HS-27A (cell line): ENCODE measurements at places on chromosomes 5 and 9.
A peak's percentile ranks its signal among the peaks of the same experiment; 100 is the strongest.

DNA sequence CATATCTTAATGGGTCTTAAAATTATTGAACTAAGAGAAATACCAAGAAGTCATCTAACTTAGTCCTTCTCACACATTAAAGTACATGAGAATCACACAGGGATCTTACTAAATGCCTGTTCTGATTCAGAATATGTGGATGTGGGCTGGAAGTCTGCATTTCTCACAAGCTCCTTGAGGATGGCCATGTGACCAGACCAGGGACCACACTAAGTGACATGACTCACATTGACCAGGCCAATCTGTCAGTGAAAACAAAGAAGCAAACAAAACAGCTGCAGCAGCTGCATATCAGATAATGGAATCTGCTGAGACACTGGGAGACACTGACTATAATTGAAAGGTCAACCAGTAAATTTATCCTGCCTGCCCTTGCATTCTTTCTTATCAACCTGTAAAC lies 110.5 kb downstream of the ADAMTS12 start:
- peak; percentile 55 for DNase-seq

GRCh38 chr9:3809724-3810123 lies 283.9 kb upstream of the RFX3 start:
- peak; percentile 17 for DNase-seq

DNA sequence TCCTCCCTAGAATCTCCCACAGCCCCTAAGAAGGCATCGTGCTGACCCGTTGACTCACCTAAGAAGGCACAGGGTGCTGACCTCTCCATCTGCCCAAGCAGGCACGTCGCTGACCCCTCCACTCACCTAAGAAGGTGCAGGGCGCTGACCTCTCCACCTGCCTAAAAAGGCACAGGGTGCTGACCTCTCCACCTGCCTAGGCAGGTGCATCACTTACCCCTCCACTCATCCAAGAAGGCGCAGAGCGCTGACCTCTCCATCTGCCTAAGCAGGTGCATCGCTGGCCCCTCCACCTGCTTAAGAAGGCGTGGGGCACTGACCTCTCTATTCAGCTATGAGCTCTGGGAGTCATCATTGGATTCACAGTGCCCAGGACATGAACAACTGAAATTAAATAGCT lies 54.4 kb upstream of the FCN1 start:
- no peak for DNase-seq

DNA sequence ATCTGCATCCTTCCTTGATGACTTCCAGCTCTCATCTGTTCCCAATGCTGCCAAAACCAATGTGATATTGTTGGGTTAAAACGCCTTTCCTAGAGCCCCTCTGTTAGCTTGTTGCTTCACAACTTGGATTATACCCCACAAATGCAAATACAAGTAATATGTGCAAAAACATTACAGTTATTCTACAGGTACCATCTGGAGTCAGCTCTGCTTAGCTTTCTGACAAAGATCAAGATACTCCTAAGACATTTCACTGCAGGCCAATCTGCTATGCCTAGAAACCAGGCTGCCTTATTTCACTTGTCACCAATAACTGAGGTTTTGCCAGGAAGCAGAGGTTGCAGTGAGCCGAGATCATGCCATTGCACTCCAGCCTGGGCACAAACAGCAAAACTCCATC lies 36.9 kb upstream of the ACO1 start:
- DNase-seq, result no peak

DNA sequence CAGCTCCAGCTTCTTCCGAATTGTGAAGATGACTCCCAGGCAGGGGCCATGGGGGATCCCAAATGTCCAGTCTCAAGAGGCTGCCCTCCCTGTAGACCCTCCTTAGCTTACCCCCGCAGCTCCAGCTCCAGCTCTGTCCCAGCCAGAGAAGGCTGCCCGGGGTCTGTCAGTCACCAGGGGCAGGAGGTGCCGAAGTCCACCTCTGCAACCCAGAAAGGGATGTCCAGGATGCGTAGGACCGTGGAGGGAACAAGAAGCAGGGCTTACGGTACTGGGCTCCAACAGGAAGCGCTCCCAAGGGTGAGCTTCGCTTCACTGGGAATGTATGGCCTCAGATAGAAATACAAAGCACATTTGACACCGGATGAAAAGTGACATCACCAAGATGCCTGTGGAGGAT lies 6.0 kb downstream of the IPPK start:
- no peak for DNase-seq

DNA sequence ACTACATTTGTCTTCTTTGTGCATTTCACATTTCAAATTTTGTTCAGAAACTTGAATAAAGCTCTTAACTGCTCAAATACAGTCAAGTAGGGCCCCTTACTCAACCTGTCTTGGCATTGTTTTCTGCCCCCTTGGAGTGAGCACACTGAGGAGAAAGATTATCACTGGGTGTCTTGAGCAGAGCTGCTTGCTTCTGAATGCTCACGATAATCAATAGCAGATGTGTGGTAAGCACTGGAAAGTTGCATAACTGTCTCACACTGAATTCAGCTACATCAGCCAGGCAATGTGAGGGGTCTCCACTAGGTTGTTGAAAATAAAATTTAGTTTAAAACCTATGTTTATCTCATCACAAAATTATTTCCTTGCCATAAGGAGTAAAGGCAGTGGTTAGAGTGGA lies 7.8 kb upstream of the TNFAIP8 start:
- no peak for DNase-seq

DNA sequence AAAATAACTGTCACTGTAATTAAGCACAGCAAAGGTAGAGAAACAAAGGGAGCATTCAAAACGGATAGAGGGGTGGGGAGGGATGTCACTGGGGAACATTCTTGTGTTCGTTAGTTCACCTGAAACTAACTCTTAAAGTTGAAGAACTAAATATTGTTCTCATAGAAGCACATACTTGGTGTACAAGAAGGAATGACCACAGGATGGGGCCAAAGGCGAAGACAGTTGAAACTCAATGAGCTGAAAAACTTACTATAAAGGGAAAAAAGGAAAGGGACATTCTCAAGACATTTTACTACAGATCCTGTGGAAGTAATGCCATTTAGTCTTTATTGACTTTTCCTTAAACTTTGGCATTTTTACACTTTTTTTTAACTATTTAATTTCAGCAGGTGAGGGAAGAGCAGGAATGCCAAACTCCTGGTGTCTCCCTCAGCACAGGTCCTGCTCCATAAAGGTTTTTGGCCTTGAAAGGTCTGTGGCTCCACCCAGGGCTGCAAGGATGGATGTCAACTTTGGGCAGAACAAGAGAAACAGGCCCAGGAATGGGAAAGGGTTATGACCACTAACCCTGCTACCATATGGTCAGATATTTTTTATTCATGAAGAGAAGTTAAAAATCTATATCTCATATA lies 197.6 kb upstream of the RASA1 start:
- DNase-seq, result peak; percentile 17

- DNase-seq, result no peak
Observed at GRCh38 chr9:127129718-127130085, 7.3 kb upstream of the ANGPTL2 start.

DNA sequence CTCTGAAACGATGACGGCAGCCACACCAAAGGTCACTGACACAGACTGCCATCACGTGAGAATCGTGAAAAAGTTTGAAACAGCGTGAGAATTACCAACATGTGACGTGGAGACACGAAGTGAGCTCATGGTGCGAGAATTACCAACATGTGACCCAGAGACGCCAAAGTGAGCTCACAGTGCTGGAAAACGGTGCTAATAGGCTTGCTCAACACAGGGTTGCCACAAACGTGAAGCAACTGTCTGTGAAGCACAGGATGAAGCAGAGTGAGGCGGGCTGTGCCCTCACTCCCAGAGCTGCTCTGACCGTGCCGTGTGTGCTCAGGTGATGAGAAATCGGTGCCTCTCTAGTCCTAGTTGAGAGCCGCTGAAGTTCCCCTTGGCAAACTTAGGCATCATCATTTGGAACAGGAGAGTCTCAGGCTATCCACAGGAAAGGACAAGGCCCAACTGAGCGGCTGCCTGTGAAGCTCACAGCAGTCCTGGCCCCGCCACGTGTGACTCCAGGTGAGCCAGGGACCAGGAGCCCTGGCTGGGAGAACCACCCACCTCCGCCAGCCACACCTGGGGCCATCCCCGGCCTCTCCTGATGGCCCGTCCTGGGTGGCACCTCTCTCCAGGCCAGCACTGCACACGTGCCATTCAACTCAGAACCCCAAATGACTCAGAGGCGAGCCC lies 29.8 kb upstream of the SLC6A3 start:
- no peak for DNase-seq

DNA sequence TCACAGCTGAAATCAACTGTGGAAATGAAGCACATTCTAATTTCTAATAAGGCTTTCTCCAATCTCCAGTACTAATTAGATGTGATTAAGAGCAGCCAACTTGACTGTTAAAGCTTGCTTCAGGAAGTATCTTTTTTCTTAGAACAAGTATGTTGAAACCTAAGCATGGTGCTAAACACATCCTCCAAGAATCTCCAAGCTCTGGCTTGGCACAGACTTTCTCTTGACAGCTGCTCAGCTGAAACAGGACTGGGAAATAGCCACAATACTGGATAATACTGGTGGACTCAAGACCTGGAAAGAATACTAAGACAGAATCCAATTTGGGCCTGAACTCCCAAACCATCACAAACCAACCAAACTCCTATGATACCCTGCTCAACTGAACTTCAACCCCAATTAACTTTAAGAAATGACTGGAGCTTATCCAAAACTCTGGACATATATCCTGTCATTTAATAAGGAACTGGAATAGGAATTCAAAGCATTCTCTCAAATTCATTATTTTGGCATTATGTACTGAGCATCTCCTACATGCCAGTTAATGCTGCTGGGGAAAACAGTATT lies 16.2 kb downstream of the PRKAA1 start:
- DNase-seq, result no peak

GRCh38 chr5:83428126-83428525 lies 43.4 kb upstream of the VCAN start:
- DNase-seq, result no peak

DNA sequence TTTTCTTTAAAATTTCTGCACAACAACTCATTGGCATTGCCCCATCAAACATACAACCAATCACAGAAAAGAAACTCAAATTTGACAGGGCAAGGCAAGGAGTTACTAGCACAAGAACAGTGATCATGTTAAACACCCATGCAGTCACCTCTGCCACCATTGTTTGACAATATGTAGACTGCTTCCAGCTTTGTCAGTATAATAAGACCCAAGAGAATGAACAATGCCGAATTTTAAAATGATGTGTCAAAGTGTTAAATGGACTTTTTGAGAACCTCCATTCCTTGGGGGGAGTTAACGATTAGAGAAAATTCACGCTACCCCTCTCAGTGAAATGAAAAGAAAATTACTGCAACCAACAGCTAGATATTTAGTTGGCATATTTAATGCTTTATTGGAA lies 109.2 kb downstream of the SEMA6A start:
- DNase-seq, result no peak

GRCh38 chr5:111781200-111781599 lies 24.2 kb upstream of the NREP start:
- DNase-seq, result peak; percentile 69

DNA sequence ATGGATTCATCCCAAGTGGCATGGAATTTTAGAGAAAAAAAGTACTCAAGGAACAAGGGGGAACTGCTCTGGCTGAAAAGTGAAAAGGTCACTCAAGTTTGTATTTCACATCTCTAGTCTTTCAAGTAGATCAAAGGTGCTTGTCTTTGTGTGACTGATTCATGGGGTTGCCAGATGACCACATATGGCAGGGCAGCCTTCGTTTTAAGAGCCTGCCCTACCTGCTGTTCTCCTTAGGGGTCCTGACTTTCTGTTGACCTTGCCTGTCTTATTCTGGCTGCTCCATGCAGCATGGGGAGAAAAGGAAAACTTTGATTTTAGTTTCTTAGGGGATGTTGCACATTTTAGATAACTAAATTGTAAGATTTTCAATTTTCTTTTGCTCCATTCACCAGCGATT lies 877.7 kb downstream of the TLE1 start:
- no peak for DNase-seq

DNA sequence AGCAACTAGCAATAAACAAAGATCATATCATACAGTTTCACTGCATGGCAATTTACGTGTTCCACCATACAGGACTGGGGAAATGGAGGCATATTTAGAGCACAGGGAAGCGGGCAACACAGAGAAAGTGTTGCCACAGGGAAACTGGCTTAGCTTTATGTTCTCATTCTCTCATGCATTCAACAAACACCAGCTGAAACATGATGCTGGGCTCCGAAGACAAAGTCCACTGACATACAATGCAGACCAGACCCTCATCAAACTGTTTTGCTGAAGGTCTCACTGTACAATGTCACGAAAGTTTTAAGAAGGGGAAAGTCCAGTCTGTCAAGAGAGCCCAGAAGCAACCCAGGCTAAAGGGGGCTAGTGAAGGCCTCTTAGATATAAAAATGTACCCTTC lies 115.1 kb downstream of the MAPKAP1 start:
- no peak for DNase-seq

GRCh38 chr9:81113453-81114124 lies 575.8 kb downstream of the TLE1 start:
- no peak for DNase-seq

DNA sequence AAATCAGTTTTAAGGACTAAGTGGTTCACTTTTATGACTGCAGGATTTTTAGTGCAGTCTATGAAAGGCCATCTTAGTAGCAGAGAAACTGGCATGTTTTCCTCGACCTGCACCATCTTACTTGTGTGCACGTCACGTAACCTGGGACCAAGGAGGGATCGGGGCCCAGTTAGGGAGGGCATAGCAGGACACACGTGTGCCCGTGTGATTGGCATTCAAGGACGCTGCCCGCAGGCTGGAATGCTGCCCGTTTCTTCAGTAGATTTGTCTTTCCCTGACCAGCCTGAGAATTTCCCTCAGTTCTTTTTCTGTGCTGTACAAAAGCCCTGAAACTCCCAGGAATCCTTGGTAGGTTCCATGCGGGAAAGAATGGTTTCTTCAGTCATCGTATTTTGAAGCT lies 196.3 kb downstream of the TRIO start:
- DNase-seq, result no peak

DNA sequence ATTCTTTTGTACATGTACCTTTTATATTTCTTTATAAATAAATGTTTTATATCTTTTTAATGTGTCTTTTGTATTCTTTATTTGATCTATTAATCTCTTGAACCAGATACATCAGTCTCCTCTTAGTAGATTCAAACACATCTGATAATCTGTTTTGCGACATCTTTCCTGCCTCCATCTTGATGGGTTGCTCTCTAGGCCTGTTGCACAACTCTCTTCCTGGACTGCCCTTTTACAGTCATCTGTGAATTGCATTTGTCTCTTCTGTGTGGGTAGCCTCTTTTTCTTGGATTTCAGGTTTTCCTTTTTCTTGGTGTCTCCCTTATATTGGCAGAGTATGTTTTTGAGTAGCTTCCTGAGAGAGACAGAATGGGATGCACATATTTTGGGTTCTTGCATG lies 6.2 kb downstream of the ZFYVE16 start:
- DNase-seq, result no peak
